EL (cell line): ENCODE measurements at places on chromosomes 2 and 18.

DNA sequence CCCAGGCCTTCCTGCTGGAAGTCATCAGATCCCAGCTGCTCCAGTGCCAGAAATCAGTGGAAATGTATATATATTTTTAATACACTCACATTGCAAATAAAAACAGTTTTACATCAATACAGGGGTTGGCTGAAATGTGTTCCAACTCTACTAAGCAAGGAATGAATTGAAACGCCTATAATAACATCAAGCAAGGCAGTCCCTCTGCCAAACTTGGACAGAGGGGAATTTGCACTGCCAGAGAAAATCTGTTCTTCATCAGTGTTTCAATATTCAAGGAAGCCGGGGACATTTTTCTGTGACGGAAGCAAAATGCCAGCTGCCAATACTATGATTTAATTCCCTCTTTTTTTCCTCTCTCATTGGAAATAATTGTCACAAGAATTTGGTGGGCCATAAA lies 335.3 kb downstream of the TNS1 start:
- DNase-seq = no peak

- peak; percentile 92 for DNase-seq
These were observed 162.0 kb downstream of the RTP5 start for GRCh38 chr2:242031481-242032019.

GRCh38 chr2:205130111-205130829 lies 552.0 kb upstream of the NRP2 start:
- no peak for DNase-seq

DNA sequence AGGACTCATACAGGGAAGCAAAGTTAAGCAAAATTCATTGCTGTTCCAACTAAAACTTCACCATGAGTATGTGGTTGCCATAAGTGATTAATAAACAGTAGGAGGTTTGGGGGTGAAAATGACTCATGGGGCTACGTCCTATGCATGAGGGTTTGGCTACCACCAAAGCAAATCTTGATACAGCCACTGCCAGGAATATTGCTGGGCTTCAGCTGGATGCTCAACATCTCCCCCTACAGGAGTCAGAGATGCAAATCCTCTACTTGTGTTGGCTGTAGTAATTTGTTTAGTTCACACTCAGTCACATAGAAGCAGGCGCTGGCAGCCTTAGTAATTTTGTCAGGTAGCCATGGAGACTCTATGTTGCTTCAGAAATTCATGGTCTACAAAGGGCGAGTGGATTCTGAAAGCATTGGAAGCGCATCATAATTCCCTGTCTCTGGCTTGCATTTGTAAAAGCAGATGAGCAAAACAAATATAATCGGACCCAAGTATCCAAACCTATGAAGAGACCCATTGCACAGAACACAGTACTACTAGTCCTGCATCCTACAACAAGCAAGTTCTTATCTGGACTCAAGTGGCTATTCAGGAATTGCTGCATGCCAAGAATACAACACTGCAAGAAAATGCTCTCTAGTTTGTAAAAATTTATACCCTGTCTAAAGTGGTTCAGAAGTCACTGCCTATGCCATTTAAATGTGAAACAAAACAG lies 76.0 kb downstream of the CD28 start:
- DNase-seq = peak; percentile 96

DNA sequence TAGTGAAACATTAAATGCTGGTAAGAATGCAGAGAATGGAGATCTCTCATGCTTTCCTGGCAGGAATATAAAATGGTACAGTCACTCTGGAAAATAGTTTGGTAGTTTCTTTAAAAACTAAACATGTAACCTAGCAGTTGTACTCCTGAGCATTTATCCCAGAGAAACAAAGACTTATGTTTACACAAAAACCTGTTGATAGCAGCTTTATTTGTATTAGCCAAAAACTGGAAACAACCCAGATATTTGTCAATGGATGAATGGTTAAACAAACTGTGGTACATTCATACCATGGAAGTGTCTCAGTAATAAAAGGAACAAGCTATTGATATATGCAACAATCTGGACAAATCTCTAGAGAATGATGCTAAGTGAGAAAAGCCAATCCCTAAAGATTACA lies 81.7 kb upstream of the CTAGE1 start:
- DNase-seq = no peak

DNA sequence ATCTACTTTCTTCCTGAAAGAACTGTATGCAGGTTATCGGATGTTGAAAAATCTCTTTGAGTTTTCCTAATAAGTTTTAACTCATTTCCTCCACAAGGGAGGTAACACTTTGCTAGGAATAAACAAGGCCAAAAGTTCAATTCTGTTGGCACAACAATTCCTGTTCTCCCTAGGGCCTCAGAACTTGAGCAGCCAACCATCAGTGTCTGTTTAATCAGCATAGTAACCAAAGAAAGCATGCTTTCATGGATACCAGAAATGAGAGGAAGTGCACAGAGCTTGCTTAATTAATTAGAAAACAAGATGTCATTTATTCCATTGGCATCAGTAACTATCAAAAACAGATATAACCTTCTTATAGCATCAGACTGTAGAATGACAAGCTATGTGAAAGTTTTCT lies 503.2 kb upstream of the CNTNAP5 start:
- DNase-seq = no peak

DNA sequence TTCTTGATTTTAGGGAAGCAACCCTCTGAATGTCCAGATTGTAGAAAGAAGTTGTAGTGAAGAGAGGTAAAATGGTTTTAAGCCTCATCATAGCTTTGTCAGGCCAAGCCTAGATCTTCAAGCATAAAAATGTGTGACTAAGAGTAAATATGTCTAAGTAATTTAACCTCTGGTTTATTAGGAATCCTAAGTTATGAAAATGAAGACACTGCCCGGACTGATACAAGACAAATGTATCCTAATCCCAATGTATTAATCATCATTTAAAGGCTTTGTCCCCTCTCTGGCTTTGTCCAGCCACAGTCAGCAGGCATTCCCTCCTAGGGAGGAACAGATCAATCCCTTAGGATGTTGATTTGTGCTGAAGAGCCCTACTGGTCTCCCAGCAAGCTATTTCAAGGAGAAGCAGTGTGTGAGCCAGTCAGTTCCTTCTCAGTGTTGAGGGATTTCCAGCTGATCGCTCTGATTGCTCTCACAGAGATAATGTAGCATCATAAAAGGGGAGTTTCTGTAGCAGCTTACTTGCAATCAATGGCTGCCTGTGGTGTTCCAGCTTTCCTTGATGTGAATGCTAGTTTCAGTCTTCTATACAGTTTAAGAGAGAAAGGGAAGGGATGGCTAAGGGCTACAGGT lies 796.1 kb downstream of the EPHA4 start:
- peak; percentile 71 for DNase-seq

- peak; percentile 47 for DNase-seq
These were observed 12.6 kb downstream of the ITPRID2 start for GRCh38 chr2:181904022-181904632.

GRCh38 chr18:11343096-11343495 lies 193.7 kb upstream of the PIEZO2 start:
- no peak for DNase-seq

DNA sequence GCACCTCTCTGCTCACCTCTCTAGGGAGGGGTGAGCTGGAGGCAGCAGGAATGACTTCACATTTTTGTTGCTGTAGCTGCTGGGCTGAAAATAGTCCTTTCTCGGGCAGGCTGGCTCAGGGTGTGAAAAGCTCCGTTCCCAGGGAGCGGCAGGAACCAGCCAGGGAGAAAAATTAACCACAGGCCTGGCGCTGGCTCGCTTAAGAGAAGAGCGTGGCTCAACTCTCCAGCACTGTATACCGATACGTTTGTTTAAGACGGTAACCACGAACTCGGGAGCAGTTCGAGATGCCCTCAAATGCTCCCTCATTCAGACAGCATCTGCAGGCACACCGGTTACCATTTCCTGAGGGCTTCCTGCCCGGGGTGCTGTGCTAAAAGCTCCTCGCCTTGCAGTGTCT lies 129.6 kb downstream of the CELF4 start:
- DNase-seq = no peak

- peak; percentile 74 for DNase-seq
These were observed 33.3 kb downstream of the DOK1 start for GRCh38 chr2:74587664-74588277.

- DNase-seq = no peak
These were observed 241.7 kb upstream of the DOK6 start for GRCh38 chr18:69158944-69159343.

DNA sequence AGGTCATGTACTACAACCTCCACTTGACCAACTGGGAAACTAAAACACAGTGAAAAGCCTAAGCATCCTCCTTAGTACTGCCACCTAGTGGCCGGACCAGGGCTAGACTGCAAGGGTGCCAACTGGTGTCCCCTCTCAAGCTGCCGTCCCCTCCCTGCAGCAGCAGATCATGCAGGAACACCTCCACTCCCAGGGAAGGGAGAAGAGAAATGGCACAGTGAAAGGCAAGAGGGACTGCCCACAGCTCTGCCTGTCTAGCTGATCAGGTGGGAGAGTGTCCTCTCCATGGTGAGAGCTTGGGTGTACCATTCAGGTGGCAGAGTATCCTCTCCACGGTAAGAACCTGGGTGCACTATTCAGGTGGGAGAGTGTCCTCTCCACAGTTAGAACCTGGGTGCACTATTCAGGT lies 78.1 kb downstream of the AAK1 start:
- DNase-seq = no peak

DNA sequence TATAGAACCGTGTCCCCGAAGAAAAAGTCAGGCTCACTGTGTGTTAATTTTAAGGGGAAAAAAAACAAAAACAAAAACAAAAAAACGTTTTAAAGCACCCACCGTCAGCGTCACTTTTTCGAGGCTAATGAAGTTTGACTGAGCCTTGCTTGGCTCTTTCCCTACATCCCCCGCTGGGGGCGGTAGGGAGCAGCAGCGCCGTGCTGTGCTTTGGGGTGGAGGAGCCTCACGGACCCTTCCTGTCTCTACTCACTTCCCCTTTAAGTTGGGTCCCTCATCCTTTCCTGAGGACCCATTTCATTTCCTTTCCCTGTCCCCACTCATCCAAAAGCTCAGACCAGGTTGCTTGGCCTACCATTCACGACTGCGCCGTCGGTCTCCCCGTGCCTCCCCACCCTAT lies 82.8 kb upstream of the RPL31 start:
- DNase-seq = no peak

DNA sequence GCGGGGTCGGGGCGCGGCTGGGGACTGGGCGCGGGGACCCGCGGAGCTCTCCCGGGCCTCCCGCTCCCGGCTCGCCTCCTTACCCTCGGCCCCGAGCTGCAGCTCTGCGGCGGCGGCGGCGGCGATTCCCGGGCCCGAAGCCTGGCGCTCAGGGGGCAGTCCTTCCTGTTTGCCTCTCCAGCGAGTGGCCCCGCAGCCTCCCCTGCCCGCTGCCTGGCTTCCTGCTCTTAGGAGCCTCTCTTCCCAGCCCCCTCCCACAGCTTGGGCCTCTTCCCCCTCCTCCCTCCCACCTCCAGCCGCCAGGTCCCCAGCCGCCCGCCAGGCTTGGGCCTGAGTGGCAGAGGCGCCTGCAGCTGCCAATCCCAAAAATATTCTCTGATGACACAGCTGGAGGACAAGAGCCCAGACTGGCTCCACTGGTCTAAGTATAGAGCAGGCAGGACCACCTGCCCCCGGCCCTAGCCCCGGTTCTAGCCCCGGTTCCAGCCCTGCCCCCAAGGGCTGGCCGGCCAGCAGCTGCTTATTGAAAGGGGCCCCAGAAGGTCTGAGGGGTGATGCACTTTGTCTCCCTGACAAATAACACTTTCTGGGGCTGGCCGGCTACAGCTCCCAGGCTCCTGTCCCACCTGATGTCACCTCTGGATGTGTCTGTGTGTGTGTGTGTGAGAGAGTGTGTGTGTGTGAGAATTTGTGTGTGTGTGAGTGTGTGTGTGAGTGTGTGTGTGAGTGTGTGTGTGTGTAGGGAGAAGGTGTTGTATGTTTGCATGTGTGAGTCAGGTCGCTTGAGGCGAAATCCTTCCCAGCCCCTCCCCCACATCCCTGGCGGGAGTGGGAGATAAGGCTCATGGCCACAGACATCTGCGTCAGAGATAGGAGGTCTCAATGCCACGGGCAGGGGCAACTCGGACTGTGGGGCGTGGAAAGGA lies at the start of gene OBSL1:
OBSL1 (minus strand) TSS at position 229 of the 926 bp plus-strand sequence. CDS start 307 bp downstream, outside the sequence.
- peak; percentile 80 for DNase-seq

GRCh38 chr2:168897449-168897848 lies 3.6 kb upstream of the G6PC2 start:
- DNase-seq = no peak

GRCh38 chr2:184793176-184793575 lies 194.8 kb downstream of the ZNF804A start:
- no peak for DNase-seq

GRCh38 chr2:2919574-2920365 lies 457.8 kb downstream of the EIPR1 start:
- DNase-seq = no peak

DNA sequence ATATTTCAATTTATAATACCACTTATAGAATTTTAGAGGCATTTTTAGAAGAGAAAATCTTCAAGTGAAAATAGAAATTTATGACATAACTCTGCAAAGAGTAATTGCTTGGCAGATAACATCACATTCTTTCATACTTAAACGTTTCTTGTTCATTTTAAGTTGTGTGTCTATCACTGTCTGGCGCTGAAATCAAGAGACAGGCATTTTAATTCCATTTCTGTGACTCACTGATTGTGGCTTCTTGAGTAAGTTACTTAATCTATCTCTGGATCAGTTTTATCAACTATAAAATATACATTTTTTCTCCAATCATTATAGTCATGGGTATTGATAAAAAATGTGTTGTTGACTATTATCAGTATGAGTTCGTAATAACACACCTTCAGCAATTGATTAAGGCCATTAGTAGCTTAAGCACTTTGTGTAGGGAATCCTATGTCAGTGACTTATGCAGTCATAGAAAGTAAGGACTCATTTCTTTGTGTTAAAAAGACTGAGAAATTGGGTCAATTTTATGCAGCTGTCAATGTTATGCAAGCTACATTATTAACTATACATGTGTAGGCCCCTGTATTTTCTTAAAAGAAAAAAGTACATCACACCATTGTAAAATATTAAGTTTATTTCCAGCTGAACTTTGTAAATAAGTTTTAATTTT lies 497.3 kb downstream of the CCDC85A start:
- DNase-seq = peak; percentile 91

GRCh38 chr2:24541621-24542020 lies 50.6 kb downstream of the NCOA1 start:
- DNase-seq = no peak

DNA sequence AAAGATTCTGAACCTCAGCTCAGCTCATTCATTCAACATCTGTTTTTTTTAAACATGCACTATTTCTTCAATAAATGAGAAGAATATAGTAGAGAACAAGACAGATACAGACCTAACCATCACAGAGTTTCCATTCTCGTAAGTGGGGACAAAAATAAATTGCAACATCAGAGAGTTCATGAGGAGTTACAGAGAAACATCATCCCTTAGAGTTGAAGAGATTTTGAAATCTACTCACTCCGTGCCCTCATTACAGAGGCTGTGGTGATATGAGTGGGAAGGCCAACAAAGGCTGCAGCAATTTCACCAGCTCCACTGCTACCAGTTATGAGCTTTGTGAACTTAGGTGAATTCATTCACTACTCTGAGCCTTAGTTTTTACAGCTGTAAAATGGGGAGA lies 399.3 kb downstream of the BCL11A start:
- no peak for DNase-seq

GRCh38 chr2:114769110-114769509 lies 326.7 kb downstream of the DPP10 start:
- DNase-seq = no peak
